ENCODE measurements at places on chromosomes 13 and 19.

DNA sequence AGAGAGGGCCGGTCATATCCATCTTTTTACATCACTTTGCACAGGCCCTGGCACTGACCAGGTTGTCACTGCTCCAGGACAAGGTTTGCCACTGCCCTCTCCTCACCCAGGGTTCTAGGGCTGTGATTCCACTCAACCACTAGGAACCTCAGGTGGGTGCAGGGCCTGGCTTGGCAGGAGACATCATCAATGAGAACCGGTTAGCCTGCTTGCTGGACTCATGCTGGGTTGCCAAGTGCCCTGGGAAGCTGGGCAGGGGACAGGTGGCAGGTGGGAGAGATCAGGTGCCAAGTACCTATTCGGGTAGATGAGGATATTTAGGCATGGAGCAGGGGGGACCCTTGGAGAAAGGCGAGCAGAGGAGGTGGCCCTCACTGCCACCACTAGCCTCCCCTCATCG, 4.2 kb upstream of the CERS4 start:
- DNase-seq = no peak

DNA sequence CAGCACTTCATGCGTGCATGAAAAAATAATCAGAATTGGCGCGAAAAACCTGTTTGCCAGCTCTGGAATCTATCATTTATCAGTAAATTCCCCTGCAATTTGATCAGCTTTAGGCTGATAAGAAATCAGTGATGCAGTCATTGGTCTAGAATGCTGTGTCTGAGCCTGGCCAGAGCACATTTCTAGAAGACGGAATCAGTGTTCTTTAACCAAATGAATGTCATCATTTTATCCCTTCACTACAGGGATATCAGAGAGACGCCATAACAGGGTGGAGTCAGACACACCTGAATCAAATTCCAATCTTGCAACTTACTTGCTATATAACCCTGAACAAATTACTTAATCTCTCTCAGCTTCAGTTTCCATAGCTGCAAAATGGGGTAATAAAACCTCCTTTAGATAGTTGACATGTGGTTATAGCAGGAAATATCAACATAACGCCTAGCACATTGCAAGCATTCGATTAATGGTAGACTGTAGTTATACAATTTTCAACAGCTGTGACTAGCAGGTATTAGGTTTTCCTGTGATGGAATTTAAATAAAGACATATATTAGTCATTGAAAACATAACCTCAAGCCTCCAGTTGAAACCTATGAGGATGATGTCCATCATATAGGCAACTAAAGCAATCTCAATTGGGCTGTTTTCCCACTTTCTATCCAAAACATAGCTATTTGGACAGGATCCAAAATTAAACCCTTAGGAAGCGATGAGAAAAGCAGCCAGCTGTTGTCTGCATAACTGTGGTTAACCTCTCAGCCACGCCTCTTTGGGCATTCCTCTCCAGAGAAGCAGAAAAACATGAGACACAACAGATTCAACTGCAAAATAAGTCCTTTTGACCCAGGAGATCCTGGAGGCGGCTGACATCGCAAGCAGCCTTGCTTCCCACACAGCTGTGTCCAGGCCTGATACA, 51.6 kb upstream of the UBL3 start:
- no peak for DNase-seq

DNA sequence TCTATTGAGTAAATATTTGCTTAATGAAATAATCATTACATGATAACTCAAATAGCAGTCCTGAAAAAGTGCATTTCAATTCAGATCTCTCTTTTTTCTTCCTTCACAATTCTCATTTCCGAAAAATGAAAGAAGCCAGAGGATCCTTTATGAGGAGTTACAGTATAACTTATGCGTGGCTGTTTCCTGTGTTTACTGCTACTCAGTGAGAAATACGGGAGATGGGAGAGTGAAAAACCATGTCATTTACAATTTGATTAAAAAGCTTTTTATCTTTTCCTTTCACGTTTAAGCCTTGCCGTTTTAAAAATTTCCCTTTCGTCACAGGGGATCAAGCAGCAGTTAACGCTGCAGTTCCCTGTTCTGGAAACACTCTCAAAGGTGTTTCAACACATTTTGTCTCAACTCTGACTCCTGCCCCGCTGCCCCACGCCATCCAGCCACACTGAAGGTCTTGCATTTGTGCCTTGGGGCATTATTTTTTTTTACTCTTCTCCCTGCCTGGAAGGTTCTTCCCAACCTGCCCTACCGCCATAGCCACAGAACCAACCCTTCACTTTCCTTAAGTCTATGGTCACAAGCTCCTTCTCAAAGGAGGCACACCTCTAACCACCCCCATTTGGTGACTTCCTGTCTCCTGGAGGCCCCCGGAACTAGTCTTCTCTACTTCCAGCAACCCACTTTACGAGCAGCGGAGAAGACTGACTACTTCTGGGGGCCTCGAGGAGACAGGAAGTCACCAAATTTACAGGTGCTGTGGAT, 17.0 kb downstream of the KL start:
- DNase-seq = no peak

DNA sequence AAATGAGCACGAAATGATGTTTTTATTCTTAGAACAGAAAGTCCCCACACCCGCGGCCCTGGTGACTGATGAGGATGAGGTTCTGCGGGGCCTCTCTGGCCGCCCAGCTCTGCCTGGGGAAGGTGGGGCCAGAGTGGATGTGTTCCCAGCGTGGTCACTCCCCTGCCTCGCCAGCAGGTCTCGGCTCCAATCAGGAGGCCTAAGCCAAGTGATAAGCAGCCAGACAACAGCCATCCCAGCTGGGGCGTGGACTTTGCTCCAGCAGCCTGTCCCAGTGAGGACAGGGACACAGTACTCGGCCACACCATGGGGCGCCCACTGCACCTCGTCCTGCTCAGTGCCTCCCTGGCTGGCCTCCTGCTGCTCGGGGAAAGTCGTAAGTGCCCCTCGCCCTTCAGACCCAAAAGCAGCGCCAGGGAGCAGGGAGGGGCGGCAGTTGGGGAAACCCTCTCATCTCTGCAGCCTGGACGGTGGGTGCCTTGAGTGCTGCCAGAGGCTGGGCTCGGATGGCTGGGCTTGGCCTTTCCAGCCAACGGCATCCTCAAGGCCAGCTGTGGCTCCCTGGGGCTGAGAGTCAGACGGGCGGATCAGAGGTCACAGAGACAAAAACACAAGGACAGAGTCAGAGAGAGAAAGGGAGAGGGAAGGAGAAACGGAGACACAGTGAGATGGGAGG, at the start of gene F10:
TSS of gene F10 (plus strand) at position 250 of the 676 bp plus-strand sequence. CDS start at position 307, 57 bp downstream.
- no peak for DNase-seq

- DNase-seq = peak; percentile 27
These were observed 50.0 kb upstream of the WDFY2 start for GRCh38 chr13:51534041-51534817.

DNA sequence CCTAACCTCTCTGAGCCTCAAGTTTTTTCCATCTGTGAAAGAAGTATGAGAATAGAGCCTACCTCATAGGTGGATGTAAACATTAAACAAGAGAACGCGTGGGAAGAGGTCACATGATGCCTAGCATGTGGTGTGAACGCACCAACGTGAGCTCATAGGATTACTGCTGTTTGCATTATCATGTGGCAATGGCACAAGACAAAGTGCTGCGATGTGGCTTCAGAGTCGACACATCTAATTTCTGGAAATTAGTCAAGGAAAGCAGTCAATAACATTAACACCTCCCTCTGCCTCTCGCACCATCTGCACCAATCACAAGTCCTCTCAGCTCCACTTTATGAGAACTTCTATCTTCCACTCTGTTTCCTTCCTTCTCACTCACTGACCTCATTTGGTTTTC, 489.7 kb downstream of the COG6 start:
- DNase-seq = no peak

DNA sequence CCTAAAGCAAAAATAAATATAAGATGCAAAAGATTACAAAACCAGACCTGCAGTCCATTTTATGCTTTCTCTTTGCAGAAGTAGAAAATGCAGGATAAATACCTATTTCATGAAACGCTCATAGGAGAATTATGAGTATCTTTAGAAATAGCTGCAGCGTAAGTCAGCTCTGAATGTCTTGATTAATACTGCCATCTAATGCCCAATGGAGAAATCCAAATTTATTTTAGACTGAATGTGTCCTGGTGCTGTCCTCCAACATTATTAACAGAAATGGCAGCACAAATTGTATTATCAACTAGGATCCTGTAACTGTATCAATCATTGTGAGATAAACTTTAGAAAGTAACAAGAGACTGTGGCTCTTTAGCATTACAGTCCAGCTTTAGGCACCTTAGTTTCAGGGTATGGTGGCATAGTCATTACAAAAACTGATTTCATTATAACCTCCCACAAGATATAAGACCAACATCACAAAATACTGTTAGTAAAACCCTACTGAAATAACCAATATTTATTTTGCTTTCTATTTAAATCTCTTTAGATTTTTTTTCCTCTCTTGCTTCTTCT, 162.1 kb upstream of the MIR17HG start:
- DNase-seq = no peak

- DNase-seq = no peak
These were observed 9.0 kb upstream of the MYDGF start for GRCh38 chr19:4678881-4679790.

DNA sequence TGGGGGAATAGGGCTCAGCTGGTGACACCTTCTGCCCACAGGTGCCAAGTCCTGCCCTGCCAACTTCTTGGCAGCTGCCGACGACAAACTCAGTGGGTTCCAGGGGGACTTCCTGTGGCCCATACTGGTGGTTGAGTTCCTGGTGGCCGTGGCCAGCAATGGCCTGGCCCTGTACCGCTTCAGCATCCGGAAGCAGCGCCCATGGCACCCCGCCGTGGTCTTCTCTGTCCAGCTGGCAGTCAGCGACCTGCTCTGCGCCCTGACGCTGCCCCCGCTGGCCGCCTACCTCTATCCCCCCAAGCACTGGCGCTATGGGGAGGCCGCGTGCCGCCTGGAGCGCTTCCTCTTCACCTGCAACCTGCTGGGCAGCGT, 2.1 kb downstream of the P2RY11 start:
- no peak for DNase-seq

DNA sequence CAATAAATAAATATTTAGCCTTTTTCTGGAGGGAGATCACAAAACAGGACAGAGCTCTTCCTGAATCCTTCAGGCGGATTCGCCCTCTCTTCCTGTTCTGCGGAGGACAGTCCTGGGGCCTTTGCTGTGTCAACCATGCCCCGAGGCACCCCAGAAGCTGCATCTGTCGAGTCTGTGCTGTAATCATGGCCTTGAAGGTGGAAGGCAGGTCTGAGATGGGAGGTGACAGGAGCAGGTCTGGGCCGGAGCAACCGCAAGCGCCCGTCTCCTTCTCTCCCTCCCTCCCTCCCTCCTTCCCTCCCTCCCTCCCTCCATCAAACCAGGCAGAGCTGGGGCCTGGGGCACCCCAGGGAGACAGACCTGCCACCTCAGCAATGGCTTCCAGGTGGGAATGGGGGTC, 4.6 kb upstream of the FXYD3 start:
- DNase-seq = no peak

DNA sequence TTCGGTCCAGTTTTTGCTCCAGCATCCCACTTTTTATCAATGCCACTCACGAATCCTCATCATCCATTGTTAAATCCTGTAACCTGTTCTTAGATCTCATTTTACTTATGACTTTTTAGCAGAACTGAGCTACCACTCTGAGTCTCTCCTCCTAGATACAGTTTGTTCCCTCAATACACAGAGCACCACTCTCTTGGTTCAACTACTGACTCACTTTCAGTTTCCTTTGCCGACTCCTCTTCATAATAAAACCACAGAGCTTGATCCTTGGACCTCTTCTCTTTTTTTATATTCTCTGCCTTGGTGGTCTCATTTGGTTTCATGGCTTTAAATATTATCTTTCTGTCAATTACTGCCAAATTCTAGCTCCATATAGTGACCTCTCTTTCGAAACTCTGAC, 150.3 kb downstream of the SLITRK5 start:
- no peak for DNase-seq

- no peak for DNase-seq
These were observed 65.0 kb downstream of the ATP7B start for GRCh38 chr13:51946163-51946669.

DNA sequence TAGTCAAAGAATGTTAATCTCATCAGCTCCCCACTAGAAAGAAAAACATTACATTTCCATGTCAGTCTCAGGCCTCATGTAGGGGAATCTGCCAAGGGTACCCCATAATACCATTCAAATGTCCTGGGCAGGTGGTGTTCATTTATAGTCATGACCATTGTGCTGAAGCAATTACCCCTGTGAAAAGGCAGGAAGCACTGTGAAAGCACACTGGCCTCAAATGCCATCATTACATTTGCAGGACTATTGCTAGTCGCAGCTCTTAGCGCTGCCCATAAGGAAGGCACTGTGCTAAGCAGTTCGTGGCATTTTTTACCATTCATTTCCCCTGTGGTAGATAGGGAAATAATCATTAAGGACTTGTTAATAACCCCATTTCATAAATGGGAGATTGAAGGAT, 109.0 kb downstream of the LHFPL6 start:
- no peak for DNase-seq

- no peak for DNase-seq
These were observed 16.5 kb downstream of the VSTM2B start for GRCh38 chr19:29542327-29542726.

DNA sequence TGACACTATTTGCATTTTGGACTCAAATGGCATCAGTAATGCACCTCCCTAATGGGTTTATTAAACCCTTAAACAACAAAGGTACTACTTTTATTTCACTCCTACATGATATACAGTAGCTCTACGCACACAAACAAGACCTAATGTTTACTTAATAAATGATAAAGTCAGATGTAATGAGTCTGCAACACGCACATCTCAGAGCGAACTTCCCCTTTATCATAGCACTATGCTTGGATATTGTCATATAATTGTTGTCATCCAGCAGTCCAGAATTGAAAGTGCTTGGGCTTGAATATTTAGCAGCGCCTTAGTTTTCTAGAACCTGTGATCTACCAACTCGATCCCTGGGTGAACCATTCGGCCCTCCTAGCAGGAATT, 772 bp downstream of the PARP4 start:
- no peak for DNase-seq

DNA sequence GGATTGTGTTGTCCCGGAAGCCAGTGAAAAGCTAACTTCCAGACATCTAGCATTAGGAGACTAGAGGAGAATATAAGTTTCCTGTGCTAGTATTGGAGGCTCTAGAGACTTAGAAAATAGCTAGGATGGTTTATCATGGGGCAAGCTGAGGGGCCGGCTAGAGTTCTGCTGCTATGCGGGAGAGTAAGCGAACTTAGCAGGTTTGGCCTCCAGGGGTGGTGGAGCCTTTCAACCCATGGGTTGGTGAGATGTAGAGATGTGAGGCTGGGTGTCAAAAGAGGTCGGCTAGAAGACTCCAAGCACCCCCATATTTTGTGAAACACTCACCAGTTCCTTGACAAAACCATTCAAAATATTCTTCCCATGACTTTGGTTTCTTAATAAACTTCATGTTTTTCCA, 4.4 kb downstream of the SULT2A1 start:
- no peak for DNase-seq

- DNase-seq = no peak
These were observed 402.8 kb downstream of the FGF9 start for GRCh38 chr13:22073718-22074117.

- DNase-seq = no peak
These were observed 27.4 kb upstream of the CEBPA start for GRCh38 chr19:33329736-33330135.

GRCh38 chr13:94088742-94089141, 390.7 kb downstream of the DCT start:
- DNase-seq = no peak

All from stimulated activated CD8-positive, alpha-beta memory T cell treated with anti-CD3 and anti-CD28 coated beads, Interleukin-2, amount 100 ng/mL, for 48 hours (primary cell).